ENCODE measurements at places on chromosomes 13 and 19.

DNA sequence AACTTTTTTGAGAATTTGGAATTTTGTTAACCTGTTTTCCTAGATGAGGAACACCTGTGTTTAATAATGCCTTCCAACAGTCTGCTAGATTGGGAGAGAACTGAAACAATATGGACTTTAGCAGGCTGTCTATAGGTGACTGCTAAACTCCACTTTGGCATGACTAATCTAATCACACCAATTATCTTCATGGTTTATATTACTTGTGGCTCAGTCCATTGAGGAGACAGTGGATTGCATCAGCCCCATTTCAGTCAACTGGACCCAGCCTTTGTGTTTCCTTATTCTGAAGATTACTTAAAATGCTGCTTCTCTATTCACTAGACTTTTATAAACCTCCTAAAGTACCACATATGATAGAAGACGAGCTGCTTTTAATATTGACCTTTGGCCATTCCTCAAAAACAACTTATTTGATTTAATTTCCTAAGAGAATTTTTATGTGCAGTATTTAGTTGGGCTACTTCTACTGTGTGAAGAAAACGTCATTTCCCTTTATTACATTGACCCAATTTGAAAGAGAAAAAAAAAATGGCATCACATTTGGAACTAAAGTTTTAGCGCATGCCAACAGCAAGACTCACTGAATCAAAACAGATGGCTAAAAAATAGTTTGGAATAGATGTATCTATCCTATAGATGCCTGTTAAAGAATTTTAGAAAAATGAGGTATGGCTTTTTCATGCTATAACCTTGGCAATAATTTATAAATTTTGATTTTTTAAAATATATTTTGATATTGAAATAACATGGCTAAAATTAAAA is 295.8 kb downstream of the NDFIP2 start:
- H3K27ac ChIP-seq = peak overlapping the region; percentile 43
- H3K4me1 ChIP-seq = peaks cover 40% of the 10 kb centered on the region
- peaks cover 3% of the 10 kb centered on the region for H3K36me3 ChIP-seq
- H3K27me3 ChIP-seq = no peaks in the 10 kb centered on the region
- no peak for DNase-seq
- no peak overlapping the region for H3K4me3 ChIP-seq

GRCh38 chr19:47377208-47377701 is 28.1 kb downstream of the DHX34 start:
- H3K36me3 ChIP-seq = peaks cover 18% of the 10 kb centered on the region
- no peaks in the 10 kb centered on the region for H3K27me3 ChIP-seq
- H3K4me1 ChIP-seq = no peaks in the 10 kb centered on the region
- H3K27ac ChIP-seq = no peak overlapping the region

GRCh38 chr19:45110851-45111266 is 17.9 kb downstream of the PPP1R37 start:
- no peak for DNase-seq
- peaks cover 30% of the 10 kb centered on the region for H3K4me1 ChIP-seq
- no peaks in the 10 kb centered on the region for H3K27me3 ChIP-seq
- H3K4me3 ChIP-seq = no peak overlapping the region
- no peak overlapping the region for H3K27ac ChIP-seq

GRCh38 chr13:49347650-49348385 is 96.0 kb downstream of the CAB39L start:
- H3K27ac ChIP-seq = peak overlapping the region; percentile 65
- no peak for DNase-seq
- no peak overlapping the region for H3K4me3 ChIP-seq

DNA sequence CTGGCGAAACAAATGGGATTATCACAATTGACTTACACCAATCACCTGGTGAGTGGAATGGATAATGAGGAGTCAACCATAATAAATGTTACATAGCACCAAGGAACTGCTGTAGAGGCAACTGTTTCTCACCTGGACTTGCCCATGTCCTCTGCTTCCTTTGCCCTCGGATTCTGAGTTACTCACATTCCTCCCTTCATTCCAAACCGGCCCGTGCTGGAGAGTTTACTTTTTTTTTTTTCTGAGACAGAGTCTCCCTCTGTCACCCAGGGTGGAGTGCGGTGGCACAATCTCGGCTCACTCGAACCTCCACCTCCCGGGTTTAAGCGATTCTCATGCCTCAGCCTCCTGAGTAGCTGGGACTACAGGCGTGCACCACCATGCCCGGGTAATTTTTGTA is 41.5 kb upstream of the TSC22D1 start:
- H3K4me3 ChIP-seq = no peak overlapping the region
- no peaks in the 10 kb centered on the region for H3K27me3 ChIP-seq
- no peak overlapping the region for H3K27ac ChIP-seq
- no peak for DNase-seq

- H3K4me3 ChIP-seq = no peak overlapping the region
- DNase-seq = no peak
- H3K36me3 ChIP-seq = no peaks in the 10 kb centered on the region
- no peak overlapping the region for H3K27ac ChIP-seq
- H3K27me3 ChIP-seq = peaks cover 24% of the 10 kb centered on the region
Observed at GRCh38 chr13:112012016-112012704, 54.8 kb upstream of the SOX1 start.

DNA sequence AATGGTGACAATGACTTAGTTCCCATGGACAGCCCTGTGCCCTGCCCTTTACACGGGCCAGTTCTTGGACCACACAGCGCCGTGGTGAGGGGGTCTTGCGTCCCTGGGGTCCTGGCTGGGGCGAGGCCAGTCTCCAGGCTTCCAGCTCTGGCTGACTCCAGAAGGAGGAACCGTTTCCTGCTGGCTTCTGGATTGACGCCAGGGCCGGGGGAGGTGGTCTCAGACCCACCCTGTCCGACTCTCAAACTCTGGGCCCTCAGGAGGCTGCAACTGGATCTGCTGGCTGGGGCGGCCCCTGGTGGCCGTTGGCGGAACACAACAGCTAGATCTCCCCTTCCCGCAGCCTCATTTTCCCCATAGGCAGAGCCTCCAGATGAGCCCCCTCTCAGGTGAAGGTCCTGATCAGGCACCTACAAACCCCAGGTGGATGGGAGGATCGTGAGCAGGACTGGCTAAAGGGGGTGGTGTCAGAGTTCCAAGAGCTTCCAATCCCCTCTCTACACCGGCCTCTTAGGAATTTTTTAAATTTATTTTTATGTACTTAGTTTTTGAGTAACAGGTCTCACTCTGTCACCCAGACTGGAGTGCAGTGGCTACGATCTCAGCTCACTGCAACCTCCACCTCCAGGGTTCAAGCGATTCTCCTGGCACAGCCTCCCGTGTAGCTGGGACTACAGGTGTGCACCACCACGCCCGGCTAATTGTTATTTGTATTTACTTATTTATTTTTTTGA is 8.0 kb downstream of the CCDC194 start:
- peak; percentile 50 for DNase-seq
- H3K27me3 ChIP-seq = peaks cover 11% of the 10 kb centered on the region
- H3K36me3 ChIP-seq = peaks cover 3% of the 10 kb centered on the region
- no peak overlapping the region for H3K4me3 ChIP-seq
- H3K4me1 ChIP-seq = peaks cover 3% of the 10 kb centered on the region

DNA sequence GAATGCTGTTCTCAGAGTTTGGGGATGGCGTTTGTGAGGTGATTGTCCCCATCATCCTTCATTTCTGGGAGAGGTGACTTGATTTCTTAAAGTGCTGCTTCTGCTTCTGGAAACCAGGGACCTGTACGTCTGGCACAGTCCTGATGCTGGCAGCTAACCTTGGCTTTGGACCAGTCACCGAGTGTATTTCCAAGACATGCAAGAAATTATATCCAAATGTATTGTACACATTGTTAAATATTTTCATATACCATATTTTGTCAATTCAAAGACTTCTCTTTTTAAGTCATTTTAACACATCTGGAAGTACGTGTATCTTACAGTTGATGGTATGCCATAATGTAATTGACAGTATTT is 97.4 kb downstream of the ARHGEF7 start:
- H3K27ac ChIP-seq = no peak overlapping the region
- no peak overlapping the region for H3K4me3 ChIP-seq
- peaks cover 19% of the 10 kb centered on the region for H3K4me1 ChIP-seq
- peaks cover 2% of the 10 kb centered on the region for H3K36me3 ChIP-seq
- no peak for DNase-seq
- H3K27me3 ChIP-seq = no peaks in the 10 kb centered on the region

GRCh38 chr13:82833923-82834322 is 1048.4 kb downstream of the SLITRK1 start:
- H3K36me3 ChIP-seq = peaks cover 1% of the 10 kb centered on the region
- peaks cover 3% of the 10 kb centered on the region for H3K27me3 ChIP-seq
- H3K27ac ChIP-seq = no peak overlapping the region

DNA sequence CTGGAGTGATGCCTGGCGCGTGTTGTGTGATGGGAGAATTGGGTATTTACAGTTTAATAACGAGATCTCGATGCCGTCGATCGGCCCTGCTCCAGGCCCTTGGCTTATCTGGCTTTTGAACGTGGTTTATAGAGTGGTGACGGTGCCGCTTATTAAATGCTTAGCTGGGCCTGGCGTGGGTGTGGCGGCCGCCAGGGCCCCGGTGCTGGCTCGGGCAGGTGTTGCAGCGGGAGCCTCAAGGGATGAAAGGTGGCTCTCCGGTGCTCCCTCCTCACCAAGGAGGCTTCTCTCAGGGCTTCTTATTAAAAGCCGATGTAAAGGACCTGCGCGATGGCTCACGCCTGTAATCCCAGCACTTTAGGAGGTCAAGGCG is 173.8 kb downstream of the KDM4B start:
- DNase-seq = no peak
- H3K27ac ChIP-seq = no peak overlapping the region
- H3K27me3 ChIP-seq = no peaks in the 10 kb centered on the region
- peaks cover 20% of the 10 kb centered on the region for H3K36me3 ChIP-seq

DNA sequence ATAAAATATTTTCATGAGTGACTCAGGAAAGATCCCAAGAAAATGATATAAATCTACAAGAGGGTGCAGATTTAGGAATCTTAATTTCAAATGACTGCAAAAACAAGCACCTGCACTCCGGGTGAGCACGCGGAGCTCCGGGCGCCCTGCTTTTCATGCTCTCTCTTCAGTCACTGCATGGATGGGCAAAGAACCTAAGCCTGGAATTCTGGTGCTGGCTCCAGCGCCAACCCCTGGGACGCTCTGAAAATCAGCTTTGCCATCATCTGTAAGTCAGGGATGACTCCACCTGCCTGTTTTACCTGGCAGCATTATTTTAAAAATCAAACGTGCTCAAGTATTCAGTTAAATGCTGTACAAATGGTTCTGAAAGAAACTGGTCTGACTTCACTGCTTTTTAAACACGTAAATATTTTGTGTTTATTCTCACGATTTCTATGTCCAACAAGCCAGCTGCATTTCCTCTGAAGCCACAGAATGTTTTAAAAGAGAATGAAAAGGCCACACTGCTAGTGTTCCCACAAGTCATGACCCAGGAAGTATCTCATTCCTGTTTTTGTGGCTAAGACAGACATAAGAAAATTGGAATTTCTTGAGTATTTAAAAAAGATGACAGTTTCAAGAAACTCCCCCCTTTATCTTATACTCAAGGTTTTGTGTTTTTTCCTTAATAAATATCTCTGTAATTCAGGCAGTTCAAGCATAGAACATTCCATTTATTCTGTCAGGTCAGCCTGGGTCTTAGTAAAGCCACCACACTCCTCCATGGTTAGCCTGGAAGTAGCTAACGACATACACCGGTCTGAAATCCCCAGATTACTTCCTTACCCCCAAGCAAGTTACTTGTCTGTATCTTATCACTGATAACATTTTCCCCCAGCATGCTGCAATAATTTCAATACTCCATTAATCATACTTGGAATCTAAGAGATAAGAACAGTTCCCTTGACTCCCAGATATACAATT is 81.1 kb downstream of the COL4A1 start:
- H3K27ac ChIP-seq = no peak overlapping the region
- no peak overlapping the region for H3K4me3 ChIP-seq
- no peaks in the 10 kb centered on the region for H3K36me3 ChIP-seq
- peaks cover 14% of the 10 kb centered on the region for H3K4me1 ChIP-seq
- no peak for DNase-seq
- peaks cover 15% of the 10 kb centered on the region for H3K27me3 ChIP-seq

- no peak overlapping the region for H3K27ac ChIP-seq
- H3K4me1 ChIP-seq = no peaks in the 10 kb centered on the region
- H3K27me3 ChIP-seq = peaks cover 4% of the 10 kb centered on the region
- DNase-seq = no peak
- no peak overlapping the region for H3K4me3 ChIP-seq
- H3K36me3 ChIP-seq = no peaks in the 10 kb centered on the region
Observed at GRCh38 chr13:20398459-20398858, 127.2 kb downstream of the CRYL1 start.

- peaks cover 3% of the 10 kb centered on the region for H3K4me1 ChIP-seq
- H3K4me3 ChIP-seq = peak within 1 kb of the TSS; percentile 73
- no peaks in the 10 kb centered on the region for H3K36me3 ChIP-seq
- peaks cover 35% of the 10 kb centered on the region for H3K27me3 ChIP-seq
- peak within 1 kb of the TSS; percentile 13 for H3K27ac ChIP-seq
Observed at GRCh38 chr19:50203281-50204080, at the start of gene MYH14. TSS of gene MYH14 (plus strand) at chr19:50203622. CDS start at chr19:50210366, 6,744 bp downstream.

- H3K4me3 ChIP-seq = no peak overlapping the region
- peak overlapping the region; percentile 24 for H3K27ac ChIP-seq
- no peak for DNase-seq
- peaks cover 10% of the 10 kb centered on the region for H3K4me1 ChIP-seq
Observed at GRCh38 chr13:29511106-29511796, 84.2 kb downstream of the SLC7A1 start.

- H3K36me3 ChIP-seq = peaks cover 12% of the 10 kb centered on the region
- no peak overlapping the region for H3K4me3 ChIP-seq
- no peak for DNase-seq
Observed at GRCh38 chr19:8401981-8402411, 11.1 kb upstream of the MARCHF2 start.

- no peak overlapping the region for H3K4me3 ChIP-seq
- H3K36me3 ChIP-seq = no peaks in the 10 kb centered on the region
- peaks cover 31% of the 10 kb centered on the region for H3K4me1 ChIP-seq
- H3K27me3 ChIP-seq = peaks cover 4% of the 10 kb centered on the region
- H3K27ac ChIP-seq = no peak overlapping the region
Observed at GRCh38 chr13:36158611-36159010, 27.4 kb upstream of the DCLK1 start.

- DNase-seq = no peak
- no peaks in the 10 kb centered on the region for H3K4me1 ChIP-seq
- H3K4me3 ChIP-seq = no peak overlapping the region
- H3K27ac ChIP-seq = no peak overlapping the region
Observed at GRCh38 chr13:75151081-75151643, 330.8 kb downstream of the TBC1D4 start.

Measured in progenitor cell of endocrine pancreas (in vitro differentiated cells).